ENCODE measurements at places on chromosomes 5 and 9. TPM values are rescaled to one million over a fixed set of nuclear protein-coding genes. Genes with fewer than 3 reads are reported as not detected.

DNA sequence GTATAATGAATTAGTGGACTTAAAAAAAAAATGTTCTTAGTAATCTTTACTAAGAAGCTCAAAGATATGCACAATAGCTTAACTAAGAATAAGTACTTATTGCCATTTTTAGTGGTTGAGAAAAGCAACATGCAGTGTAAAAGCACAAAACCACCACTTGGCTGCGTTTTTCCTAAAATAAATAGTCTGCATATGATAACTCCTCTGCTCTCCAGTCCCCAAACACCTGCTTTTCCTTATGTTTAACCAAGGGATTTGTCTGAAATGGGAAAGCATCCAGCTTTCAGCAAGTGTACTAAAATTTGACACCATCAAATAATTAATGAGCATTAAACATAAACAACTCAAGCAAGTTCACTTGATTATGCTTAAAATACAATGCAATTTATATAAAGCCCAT is 41.4 kb downstream of the PSIP1 start:
- DNase-seq, result no peak

GRCh38 chr5:135423846-135424168 is 23.3 kb downstream of the DCANP1 start:
- no peak for DNase-seq

- DNase-seq, result no peak
Measured at GRCh38 chr5:89686081-89686765, 723.3 kb downstream of the CETN3 start.

- no peak for DNase-seq
Measured at GRCh38 chr5:113281194-113281593, 153.6 kb downstream of the TSSK1B start.

PTPN3 gene
- 7.2 TPM for total RNA-seq

GPR151 gene
- total RNA-seq, result not detected

GRCh38 chr9:135776893-135777622 is 75.1 kb downstream of the KCNT1 start:
- no peak for DNase-seq

DNA sequence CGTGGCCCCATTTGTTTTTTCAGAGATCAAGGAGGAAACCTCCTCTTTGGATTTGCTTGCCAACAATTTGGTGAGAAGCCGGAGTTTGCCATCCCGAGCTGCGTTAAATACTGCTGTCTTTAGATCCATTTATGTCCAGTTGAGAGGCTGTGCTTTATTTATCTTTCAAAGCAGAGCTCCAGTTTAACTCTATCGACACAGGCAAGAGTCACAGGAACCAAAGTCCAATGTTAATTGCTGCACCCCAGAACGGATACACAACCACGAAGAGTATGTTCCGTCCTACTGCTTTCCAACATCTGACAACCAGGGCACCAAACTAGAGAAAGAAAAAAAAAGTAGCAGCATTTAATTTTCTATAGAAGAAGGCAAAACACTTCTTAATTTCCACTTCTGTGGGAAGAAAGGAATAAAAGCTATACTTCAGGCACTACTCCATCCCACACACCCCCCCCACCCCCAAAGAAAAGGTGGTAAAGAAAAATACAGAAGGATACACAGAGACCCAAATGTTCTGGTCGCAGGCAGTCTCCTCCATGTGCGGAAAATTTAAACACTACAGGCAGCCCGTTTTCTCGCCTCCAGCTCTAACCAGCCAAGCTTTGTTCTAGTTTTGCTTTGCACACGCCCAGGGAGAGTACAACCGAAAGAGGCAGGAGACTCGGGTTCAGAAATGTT is 1.1 kb downstream of the FEM1C start:
- no peak for DNase-seq

DNA sequence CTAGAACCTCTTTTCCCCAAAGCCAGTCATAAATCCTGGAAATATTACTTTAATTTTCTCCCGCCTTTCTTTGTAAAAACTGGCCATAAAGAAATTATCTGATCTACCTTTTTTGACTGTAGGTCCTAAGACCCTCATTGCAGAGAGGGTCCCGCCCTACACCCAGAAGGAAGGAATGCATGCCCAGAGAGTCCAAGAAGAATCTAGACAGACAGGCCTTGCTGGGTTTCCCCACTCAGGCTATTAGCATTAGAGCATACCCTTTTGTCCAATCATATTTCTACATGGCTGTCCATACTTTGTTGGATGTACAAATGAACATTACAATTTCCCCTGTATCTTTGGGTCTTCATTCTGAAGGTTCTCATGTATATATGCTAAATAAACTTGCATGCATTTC is 1.9 kb upstream of the ATG10 start:
- no peak for DNase-seq

MARCHF11 gene
- total RNA-seq, result not detected

PCDHA1 gene
- not detected for total RNA-seq

GRIA1 gene
- total RNA-seq, result 0.77 TPM

GRCh38 chr5:172063463-172064235 is 57.2 kb upstream of the FBXW11 start:
- DNase-seq, result no peak

DNA sequence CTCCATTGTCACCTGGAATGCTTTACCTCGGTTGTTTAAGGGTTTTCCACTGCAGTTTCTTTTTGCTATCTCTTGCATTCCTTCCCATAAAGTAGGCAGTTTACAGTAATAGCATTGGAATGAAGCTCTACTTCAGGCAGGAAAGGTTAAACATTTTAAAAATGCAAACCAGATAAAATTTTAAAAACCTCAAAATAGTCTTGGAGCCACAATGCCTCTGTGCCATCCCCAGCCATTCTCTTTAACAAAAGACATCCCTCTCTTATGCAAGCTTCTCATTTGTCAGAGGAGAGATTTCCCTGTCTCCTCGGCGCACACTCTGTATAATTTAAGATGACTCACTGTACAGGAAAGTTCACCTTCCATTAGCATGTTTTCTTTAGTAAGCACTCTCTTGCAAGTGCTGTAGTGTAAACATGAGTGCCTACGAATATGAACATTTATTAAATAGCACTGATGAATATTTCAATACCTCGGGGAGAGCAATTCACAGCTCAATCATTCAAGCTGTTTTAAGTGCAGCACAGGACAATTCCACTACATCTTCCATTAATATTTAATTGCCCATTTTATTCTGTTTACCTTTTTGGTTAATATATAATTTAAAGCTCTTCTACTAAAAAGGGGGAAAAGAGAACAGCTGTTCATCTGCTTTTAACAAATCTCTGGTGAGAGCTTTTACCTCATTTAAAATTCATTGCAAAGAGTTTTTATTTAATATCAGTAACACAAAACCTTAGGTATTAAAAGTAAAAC is 343.6 kb downstream of the SPATA31D1 start:
- no peak for DNase-seq

PCDHB2 gene
- 90.1 TPM for total RNA-seq

DNA sequence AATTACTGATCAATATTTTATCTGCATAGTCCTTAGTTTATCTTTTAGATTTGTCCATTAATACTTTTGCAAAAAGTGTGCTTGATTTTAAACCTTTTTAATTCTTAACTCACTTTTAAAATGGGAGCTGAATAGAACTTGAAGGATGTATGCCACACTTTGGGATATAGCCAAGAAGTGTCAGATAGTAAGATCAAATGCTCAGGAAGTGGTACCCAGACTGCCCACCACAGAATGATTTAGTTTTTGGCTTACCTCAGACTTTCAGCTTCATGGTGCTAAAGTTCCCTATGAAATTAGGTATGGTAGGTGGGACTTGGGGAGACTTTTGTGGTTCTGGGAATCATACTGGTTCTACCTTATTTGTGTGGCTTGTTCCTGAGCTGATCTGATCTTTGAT is 14.7 kb downstream of the FOCAD start:
- DNase-seq, result no peak

GNAQ gene
- total RNA-seq, result 73.8 TPM

DNA sequence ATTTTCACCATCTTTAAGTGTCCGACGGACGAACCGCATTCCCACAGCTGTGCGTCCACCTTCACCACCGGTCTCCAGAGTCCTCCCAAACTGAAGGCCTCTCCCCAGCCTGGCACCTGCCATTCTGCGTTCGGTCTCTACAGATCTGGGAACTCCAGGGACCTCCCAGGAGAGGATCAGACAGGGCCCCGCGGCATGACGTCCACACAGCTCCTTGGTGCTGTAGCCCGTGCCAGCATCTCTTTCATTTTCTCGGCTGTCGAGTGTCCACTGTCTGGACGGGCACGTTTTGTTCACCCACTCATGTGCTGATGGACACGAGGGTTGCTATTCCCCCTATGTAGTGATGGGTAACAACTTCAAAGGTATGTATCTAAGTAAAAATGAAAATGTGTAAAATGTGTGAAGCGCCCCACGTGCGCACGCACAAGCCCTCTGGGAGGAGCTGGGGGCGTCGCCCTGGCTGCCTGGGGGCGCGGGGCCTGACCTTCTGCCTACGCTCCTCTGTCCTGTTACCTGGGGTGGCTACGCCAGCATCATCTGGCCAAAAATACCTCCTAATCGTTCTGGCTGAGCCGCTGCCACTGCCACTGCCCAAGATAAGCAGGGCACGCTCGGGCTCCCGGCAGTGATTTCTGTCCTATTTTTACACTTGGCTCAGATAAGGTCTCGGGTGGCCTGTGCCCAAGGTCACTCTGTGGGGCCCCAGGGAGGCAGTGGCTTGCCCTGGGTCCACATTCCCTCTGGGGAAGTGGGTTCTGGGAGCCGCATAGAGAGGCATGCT is 10.8 kb upstream of the SLC12A7 start:
- DNase-seq, result no peak

TICAM2 gene
- 4.0 TPM for total RNA-seq

- no peak for DNase-seq
Measured at GRCh38 chr5:159422361-159422760, 92.1 kb upstream of the IL12B start.

- no peak for DNase-seq
Measured at GRCh38 chr9:12784461-12785259, 9.8 kb downstream of the LURAP1L start.

- no peak for DNase-seq
Measured at GRCh38 chr5:150361301-150361700, 3.8 kb downstream of the TCOF1 start.

TOR4A gene
- 3.5 TPM for total RNA-seq

GRCh38 chr5:124843596-124843899 is 97.1 kb upstream of the ZNF608 start:
- no peak for DNase-seq

DNA sequence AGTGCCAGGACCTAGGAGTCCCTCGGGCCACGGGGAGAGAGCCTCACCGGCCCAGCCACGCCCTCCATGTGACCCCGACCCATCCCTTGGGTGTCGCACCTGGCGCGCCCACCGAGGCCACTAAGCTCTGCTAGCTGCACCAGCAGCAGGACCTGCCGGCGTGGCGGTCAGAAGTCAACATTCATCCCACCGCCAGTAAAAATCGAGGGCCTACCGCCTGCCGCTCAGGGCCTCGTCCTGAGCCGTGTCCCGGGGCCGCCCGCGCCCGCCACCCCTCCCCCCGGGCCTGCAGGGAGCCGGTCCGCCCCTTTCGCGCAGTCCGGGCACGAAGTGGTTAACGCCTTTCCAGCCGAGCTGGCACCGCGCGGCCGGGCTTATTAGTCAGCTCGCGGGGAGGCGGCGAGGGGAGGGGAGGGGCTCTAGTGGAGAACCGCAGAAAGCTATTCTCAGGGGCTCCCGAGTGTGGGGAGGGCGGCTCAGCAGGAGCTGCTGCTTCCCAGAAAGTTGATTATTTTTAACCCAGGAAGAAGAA is 124.4 kb downstream of the C9orf50 start:
- peak; percentile 99 for DNase-seq

DNA sequence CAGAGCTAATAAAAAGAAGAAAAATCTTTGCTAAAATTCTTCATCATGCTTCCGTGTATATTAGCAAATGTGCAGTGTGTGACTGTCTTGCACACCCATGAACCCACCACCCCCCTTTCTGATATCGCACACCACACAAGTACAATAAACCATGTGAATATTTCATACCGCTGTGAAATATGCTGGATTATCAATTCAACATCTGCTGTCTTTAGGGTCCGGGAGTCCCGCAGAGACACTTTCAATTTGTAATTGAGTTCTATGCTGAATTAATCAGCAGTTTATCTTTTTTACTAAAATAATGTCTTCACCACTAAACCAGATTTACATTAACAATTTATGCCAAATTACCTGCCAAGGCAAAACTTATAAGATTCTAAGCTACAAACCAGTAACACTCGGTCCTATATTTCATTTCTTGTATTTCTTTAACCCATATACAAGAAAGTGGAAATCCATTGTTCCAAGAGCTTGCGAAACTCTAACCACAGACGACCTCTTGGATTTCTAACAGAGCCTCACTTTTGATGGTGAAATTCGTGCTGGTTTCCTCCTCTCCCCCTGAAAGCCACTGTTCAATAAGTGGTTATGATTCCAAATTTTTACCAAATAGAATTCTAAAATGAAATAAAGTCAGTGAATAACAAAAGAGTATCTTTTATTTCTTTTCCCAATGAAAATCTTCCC is 44.2 kb downstream of the PSMB7 start:
- no peak for DNase-seq

- DNase-seq, result peak; percentile 89
Measured at GRCh38 chr5:129905473-129906176, 1.4 kb downstream of the CHSY3 start.

GRCh38 chr5:59587489-59588337 is 305.8 kb downstream of the PDE4D start:
- DNase-seq, result no peak

NACC2 gene
- total RNA-seq, result 51.0 TPM

FGF18 gene
- total RNA-seq, result 2.1 TPM

GRCh38 chr5:169013846-169014245 is 287.1 kb downstream of the SLIT3 start:
- DNase-seq, result no peak

GRCh38 chr5:66985417-66985816 is 211.2 kb downstream of the CD180 start:
- DNase-seq, result no peak
